ENCODE measurements at places on chromosomes 5 and 9.

DNA sequence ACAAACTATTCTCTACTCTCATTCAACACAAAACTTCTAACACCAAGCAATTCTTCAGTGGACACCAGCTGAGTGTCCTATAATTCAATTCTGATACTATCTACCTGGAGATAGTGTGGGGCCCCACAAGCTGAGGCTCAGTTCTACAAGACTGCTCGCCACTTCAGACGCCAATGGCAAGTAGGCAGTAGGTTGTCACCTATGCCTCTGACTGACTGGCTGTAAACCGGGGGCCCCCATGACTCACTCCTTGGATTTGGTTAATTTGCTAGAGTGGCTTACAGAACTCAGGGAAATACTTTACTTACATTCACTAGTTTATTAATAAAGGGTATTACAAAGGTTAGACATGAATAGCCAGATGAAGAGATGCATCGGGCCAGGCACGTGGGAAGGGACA is 21.5 kb downstream of the INIP start:
- no peak for DNase-seq

DNA sequence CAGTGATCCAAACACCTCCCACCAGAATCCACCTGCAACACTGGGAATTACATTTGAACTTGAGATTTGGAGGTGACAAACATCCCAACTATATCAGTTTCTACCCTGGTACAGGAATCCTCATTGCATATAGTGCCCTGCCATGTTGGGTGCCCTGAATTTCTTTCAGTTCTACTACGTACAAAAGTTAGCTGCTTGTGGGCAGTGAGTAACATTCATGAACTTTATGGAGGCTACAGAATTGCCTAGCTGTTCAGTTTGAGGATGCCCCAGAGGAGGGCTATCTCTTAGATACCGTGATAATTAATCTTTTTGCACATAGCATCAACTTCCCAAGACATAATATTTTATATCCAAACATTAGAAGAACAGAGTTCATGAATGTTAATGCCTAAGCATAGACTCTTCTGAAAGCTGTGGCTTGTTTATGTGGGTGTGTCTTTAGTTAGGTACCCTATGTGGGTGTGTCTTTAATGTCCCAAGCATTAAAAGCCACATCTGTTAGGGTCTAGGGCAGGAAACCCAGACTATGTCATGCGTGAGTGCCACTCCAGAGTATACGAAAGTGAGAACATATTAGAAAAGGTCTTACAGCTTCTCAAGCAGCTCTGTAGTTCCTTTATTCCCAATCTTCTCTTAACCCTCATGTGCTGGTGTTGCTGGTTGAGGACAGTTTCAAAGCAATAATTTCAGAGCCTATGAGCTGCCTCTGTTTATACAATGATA is 47.0 kb upstream of the CHD1 start:
- no peak for DNase-seq

- DNase-seq: no peak
Observed at GRCh38 chr9:4022435-4023067, 277.3 kb downstream of the GLIS3 start.

GRCh38 chr5:67240846-67241245 is 44.2 kb upstream of the CD180 start:
- no peak for DNase-seq
